ENCODE measurements at places on chromosomes 7 and 10.

DNA sequence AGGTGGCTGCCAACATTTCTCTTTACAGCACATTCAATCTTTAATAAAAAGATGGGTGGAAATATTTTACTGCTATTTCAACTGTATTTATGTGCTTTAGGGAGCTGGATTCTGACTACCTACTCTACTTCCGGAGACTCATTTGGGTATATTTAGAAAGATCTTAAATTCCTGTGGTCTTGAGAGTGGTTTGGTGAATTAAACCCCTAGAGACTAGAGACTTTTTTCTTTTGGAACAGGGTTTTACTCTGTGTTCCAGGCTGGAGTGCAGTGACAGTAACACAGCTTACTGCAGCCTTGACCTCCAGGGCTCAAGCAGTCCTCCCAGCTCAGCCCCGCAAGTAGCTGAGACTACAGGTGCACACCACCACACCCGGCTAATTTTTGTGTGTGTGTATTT lies 79.0 kb upstream of the HABP2 start:
- DNase-seq = no peak

- DNase-seq = peak; percentile 74
Measured at GRCh38 chr10:50593523-50594376, 30.0 kb downstream of the SGMS1 start.

DNA sequence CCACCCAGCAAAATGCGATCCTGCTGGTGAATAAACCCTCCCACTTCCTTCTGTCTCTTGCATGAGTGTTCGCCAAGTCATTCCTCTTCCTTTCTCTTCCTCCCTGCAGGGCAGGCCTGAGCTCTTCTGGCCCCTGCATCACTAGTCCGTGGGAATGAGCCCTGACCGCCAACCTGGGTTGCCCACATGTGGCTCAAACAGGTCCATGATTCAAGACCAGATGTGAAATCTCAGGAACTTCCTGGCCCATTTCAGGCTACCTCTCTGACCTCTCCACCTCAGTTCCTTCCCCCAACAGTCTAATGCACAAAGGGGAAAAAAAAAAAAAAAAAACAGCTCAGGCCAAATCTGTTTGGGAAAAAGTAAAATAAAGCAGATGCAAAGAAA lies 5.4 kb upstream of the YWHAG start:
- DNase-seq = no peak

DNA sequence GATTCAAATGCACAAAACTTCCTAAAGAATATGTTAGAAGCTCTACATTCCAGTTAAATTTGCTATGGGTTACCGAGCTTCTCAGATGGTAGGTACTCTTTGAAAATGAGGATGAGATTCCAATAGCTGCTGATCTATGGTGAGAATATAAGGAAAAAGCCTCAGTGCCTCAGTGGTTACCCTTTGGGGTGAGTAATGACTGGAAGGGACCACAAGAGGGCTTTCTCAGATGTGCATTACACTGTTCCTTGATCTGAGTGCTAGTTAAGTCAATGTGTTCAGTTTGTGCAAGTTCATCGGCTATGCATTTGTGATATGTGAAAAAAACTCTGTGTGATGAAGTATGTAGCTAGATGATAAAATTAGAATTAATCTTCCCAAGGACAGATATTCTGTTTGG lies 3.5 kb downstream of the NRCAM start:
- DNase-seq = no peak

GRCh38 chr7:13016036-13016581 lies 328.7 kb downstream of the ARL4A start:
- no peak for DNase-seq

DNA sequence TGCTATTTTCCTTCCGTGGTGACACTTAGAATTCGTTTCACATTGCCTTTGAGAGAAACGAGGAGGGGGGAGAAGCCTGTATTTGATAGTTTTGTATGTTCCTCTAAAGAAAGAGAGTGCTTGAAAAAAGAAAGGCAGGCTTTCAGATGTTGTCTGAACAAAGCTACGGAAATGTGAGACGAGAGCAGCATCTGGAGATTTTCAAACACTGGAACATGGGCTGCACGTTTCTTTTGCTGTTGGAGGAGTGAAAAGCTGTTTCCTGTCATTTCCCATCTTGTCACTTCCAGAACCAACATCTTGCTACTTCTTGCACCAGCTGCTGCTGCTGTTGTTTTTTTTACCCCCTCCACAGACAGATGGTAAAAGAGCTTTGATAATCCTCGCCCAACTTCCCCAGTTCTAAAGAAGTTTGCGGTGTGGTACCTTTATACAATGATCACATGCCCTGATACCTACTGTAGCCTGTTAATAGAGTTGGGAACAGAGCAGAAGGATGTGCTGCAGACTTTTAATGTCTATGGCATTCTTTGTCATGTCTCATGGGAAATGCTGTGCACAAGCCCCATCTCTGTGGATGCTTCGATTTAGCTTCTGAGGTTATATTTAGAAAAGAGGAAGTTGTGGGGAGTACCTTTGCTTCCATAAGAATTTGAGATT lies 408.1 kb downstream of the AUTS2 start:
- DNase-seq = no peak

DNA sequence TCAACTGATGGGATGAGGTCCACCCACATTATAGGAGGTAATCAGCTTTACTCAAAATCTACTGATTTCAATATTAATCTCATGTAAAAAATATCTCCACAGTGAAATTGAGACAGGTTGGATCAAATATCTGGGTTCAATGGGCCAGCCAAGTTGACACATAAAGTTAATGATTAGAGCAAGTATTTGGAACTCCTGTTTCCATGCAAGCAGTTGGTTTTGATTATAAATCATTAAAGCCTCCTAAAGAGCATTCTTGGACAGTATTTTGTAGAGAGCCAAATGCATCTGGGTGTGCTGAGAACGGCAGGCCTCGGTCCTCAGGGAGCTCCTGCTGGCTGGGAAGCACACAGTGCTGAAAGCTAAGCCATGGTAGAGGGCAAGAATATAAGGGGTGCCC lies 126.9 kb upstream of the BTBD16 start:
- no peak for DNase-seq

- DNase-seq = no peak
Measured at GRCh38 chr7:138891446-138891810, 89.8 kb downstream of the KIAA1549 start.

DNA sequence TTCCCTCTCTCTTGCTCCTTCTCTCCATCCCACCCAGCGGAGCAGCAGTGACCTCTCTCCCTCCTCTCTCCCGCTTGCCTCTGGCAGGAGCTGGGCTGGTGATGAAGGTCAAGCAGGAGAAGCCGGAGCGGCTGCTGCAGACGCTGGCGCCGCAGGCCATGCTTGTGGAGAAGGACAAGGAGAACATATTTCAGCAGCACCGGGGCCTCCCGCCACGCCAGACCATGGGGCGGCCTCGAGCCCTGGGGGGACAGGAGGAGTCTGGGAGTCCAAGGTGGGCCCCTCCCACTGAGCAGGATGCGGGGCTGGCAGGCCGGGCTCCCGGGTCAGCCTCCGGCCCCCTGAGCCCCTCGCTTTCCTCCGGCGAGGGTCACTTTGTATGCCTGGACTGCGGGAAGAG lies 17.3 kb downstream of the ZNF775 start:
- DNase-seq = no peak

GRCh38 chr10:10527861-10528562 lies 489.7 kb upstream of the CELF2 start:
- no peak for DNase-seq

- no peak for DNase-seq
Measured at GRCh38 chr10:81288544-81288943, 586.5 kb upstream of the NRG3 start.

GRCh38 chr7:1434891-1435670 lies 24.2 kb downstream of the MICALL2 start:
- DNase-seq = no peak

- DNase-seq = peak; percentile 38
Measured at GRCh38 chr7:151699147-151699927, 177.6 kb downstream of the PRKAG2 start.

- DNase-seq = peak; percentile 84
Measured at GRCh38 chr10:91198781-91199180, 21.7 kb upstream of the PCGF5 start.

- peak; percentile 46 for DNase-seq
Measured at GRCh38 chr7:92025260-92025659, 84.6 kb downstream of the AKAP9 start.

DNA sequence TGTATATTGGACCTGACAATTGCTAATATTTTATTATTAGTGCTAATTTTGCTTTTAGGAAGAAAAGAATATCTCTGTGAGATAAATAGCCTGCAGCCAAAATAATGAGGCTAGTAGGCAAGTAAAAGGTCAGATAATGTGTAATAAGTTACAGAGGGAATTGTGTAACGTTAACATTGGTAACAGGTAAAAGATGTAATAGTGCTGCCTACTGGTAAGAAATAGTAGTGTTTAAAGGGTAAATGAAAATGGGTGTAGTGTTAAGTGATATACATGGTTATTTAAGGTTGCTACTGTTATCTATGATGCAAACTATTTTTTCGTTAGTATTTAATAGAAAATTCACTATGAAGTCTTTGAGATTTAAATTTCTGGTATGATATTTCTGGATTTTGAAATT lies 9.2 kb upstream of the FOXP2 start:
- no peak for DNase-seq

- DNase-seq = no peak
Measured at GRCh38 chr7:20797462-20798080, 10.9 kb upstream of the SP8 start.

DNA sequence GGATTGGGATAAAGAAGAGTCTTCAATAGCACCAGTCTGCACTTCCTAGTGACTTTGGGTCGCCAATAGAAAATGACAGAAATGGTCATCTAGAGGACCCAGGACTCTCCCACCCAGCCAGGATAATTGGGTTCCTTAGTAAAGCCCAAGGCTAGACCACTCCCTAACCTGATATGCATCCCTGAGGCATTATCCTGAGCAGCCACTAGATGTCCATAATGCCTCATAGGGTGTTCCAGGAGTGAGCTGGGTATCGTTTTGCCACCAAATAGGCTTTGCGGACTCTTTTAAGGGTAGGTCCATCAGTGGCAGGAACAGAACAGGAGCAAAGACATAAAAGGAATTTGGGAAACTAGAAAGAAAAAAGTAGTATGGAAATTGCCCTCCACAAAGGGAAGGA lies 4.5 kb upstream of the LRRC4 start:
- DNase-seq = no peak

- DNase-seq = no peak
Measured at GRCh38 chr7:39535064-39535463, 31.1 kb upstream of the YAE1 start.

- no peak for DNase-seq
Measured at GRCh38 chr10:125230251-125230650, 69.9 kb upstream of the CTBP2 start.

- DNase-seq = no peak
Measured at GRCh38 chr7:81926-82756, 110.2 kb upstream of the FAM20C start.

DNA sequence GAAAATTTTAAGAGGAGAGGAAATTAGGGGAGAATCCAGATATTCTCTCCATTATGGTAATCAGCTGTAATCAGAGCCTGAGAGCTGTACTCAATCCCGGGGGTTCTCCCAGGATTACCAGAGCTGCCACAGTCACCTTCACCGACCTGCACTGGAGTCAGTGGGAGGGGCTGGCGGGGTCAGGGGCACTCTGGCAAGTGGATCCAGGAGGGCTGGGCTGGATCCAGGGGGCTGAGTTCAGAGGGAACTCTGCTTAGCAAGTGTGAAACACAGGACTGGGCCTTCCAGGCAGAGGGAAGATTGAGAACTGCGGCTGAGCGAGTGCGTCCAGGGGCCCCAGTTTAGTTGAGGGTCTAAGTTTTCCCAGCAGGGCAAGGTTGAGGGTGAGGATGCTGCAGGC lies 89.2 kb downstream of the BMS1 start:
- no peak for DNase-seq

- DNase-seq = no peak
Measured at GRCh38 chr10:133509700-133510099, 17.5 kb upstream of the CYP2E1 start.

Data from stromal cell of bone marrow (primary cell).